ENCODE measurements at places on chromosomes 1 and 21.
A peak's percentile ranks its signal among the peaks of the same experiment; 100 is the strongest.

DNA sequence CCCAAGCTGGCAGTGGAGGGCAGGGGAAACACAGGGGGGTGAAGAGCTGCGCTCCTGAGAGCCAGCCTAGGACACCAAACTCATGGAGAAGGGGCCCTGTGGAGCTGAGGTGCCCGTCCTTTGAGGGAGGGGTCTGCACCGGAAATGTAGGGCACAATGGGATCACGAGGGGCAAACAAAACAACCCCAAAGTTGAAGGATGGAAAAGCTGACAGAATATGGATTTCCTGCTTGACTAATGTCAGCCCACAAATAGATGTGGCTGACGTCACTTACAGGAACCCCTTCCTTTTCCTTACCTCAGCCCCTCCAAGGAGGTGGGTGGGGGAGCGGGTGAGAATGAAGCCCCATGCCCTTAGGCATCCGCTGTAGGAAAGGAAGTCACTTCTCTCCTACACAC is 110.9 kb downstream of the KCNN3 start:
- peak; percentile 3 for DNase-seq

GRCh38 chr1:77553568-77554291 is 128.7 kb downstream of the ZZZ3 start:
- DNase-seq: no peak

DNA sequence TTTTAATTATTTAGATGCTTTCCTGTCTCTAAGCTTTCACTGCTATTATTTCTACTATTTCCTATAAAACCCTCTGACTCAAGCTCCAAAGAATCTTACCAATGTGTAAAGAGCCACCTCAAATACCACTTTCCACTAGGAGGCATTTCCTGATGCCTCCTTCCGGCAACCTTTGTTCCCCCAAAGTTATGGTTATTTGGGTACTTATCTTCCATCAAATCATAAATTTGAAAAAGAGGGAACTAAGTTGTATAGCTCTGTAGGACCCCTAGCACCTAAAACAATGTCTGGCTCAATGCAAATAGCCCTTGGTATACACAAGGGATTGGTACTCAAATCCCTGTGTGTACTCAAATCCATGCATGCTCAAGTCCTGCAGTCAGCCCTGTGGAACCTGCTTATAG is 79.6 kb downstream of the NME7 start:
- DNase-seq: no peak

- no peak for DNase-seq
Measured at GRCh38 chr1:198143797-198144196, 13.0 kb upstream of the NEK7 start.

GRCh38 chr1:10906866-10907519 is 105.5 kb upstream of the TARDBP start:
- DNase-seq: no peak

DNA sequence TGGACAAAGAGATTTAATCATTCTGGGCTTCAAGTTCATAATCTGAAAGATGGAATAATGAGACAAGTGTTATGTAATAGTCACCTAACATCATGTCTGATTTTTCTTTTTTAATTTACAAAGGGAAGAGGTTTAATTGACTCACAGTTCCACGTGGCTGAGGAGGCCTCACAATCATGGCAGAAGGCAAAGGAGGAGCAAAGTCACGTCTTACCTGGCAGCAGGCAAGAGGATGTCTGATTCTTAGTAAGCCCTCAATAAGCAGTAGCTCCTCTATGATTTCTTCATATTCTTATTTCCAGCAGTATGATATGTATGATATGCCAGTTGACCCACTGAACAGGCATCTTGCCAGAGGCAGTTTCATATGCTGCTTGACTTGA is 152.7 kb downstream of the S1PR1 start:
- no peak for DNase-seq

GRCh38 chr1:35324486-35324885 is 56.0 kb downstream of the ZMYM4 start:
- DNase-seq: no peak

GRCh38 chr21:16834791-16835190 is 678.1 kb upstream of the CXADR start:
- DNase-seq: no peak
